Activated gamma-delta T cell treated with Interleukin-2 at 50 U/mL for 16 hours (primary cell): ENCODE measurements at places on chromosomes 2 and 18.

GRCh38 chr18:21851327-21851961 is 110.9 kb downstream of the MIB1 start:
- DNase-seq: no peak

DNA sequence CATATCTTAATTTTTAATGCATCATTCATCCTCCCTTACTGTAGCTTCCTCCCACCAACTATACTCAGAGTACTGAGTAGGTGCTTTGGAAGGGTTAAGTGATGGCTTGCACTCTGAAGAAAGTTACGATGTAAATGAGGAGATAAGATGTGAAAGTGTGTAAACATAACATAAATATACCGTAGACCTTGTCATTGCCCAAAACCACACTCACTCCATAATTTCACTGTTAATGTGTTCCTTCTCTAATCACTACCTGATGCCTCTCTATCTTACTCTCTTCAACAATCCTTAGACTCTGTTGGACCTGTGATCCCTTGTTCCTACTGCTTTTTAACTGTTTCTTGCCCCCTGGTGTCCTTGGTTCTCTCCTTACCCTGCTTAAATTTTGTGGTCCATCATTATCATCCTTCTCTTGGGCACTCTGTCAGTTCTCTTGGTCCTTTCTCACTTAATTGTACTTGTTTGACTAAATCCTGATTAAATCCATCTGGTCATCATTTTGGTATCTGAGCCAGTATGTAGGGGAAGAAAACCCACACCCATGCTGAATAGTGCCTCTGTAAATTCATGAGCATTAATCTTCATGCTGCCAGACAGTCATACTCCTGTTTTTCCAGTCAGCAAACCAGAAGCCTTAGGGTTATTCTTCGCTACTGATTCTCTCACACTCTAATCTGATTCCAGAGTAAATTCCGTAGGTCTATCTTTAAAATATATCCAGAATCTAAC is 45.0 kb downstream of the PMS1 start:
- no peak for DNase-seq

DNA sequence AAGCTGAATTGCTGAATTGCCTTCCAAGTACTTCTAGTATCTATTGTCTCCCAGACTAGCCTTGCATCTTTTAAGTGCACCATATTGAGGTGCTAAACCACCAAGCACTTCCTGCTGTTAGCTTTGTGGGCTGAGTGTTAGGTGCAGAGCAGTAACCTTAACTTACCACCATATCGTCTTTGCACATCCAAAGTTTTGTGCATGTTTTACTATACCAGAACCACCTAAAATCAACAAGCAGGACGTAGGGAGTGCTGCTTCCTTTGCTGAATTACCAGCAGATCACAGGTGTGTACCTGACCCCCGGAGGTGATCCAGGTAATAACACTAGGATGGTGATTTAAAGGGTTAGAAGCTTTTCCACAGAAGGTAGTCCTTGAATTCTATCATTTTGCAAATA is 359.9 kb upstream of the HNRNPA3 start:
- DNase-seq: peak; percentile 46

GRCh38 chr2:157439824-157440186 is 4.1 kb downstream of the CYTIP start:
- DNase-seq: peak; percentile 30

DNA sequence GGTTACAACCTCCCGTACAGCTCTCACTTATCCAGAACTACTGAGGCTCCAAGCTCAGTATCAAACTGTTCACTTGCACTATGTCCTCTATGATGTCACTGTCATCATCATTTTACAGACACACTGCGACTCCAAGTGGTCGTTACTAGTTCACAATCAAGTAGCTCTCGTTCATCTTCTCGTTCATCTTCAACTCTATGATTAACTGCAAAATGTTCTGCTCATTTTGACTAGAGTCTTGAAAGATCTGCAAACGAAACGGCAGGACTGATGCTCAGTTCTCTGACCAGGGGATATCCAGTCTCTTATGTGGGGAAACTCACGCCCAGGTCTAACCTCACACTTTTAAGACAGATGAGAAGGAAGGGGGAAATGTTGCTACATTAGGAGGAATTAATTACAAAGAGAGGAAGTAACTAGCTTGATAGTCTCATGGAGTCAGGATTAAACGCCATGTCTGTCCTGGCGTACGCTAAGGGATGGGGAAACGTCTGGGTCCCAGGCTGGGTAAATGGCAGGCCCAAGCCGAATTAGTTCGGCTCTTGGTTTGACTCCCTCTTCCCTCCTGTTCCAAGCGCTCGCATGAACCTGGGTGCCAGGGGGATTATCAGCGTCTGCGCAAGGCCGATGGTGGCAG is 794 bp upstream of the CHCHD5 start:
- DNase-seq: no peak

GRCh38 chr18:11866764-11867163 is 15.6 kb downstream of the CHMP1B start:
- no peak for DNase-seq

- DNase-seq: no peak
Observed at GRCh38 chr2:38171208-38171855, 95.4 kb upstream of the CYP1B1 start.

DNA sequence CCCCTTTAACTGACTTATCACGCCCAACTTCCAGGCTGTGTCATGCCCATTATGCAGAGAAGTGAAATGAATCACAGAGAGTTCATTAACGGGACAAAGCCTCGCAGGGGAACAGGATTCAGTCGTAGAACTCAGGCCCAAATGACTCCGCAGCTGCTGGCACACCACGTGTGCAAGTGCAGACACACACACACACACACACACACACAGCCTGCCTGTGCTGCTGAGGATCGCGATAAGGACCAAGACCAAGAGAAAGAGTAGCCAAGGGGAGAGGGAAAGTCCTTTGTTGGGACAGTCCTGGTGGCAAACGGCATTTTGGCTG is 90.0 kb upstream of the TAF1B start:
- DNase-seq: peak; percentile 26

DNA sequence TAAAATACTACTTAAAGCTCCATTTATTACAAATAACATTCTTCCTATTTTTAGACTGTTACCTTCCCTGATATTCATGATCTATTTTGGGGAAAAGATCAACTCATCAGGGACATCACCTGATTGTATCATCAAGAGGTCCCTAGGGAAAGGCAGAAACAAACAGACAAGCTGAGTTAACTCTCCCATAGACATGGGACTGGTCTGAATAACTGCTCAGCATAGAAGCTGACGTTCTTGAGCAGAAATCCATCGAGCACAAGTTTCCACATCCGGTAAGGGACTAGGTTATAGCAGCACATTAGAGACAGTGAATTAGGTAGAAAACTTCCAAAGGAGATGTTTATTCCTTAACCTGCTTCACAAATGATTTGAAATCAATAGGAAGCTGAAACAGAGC is 1100.4 kb upstream of the SLC39A10 start:
- no peak for DNase-seq

- no peak for DNase-seq
Observed at GRCh38 chr2:103435010-103435409, 673.2 kb downstream of the TMEM182 start.

DNA sequence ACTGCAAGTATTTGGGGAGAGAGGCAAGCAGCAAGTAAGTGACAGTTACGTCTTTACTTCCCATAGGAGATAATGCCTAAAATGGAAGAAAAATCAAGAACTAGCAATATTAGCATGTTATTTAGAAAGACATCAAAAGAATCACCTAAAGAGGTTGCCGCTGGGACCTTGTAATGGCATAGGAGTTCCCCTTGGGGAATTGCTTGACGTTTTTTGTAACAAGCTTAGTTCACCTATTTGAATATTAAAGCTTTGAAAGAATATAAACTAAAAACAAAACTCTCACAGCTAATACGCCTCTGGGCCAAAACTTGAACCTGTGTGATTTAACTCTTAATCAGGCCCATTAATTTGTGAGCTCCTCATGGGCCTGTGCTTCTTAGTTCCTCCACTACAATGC is 89.0 kb downstream of the AAK1 start:
- DNase-seq: no peak

GRCh38 chr2:122627388-122627787 is 871.9 kb downstream of the TSN start:
- DNase-seq: no peak
